ENCODE measurements at places on chromosomes 3 and 15. TPM values are rescaled to one million over a fixed set of nuclear protein-coding genes. Genes with fewer than 3 reads are reported as not detected.

The LMLN gene
- 7.3 TPM for total RNA-seq

GRCh38 chr3:66722675-66723074 lies 221.9 kb upstream of the LRIG1 start:
- peak; percentile 84 for DNase-seq

GRCh38 chr3:63328365-63328764 lies 50.3 kb downstream of the SYNPR start:
- no peak for DNase-seq

The STX19 gene
- not detected for total RNA-seq

DNA sequence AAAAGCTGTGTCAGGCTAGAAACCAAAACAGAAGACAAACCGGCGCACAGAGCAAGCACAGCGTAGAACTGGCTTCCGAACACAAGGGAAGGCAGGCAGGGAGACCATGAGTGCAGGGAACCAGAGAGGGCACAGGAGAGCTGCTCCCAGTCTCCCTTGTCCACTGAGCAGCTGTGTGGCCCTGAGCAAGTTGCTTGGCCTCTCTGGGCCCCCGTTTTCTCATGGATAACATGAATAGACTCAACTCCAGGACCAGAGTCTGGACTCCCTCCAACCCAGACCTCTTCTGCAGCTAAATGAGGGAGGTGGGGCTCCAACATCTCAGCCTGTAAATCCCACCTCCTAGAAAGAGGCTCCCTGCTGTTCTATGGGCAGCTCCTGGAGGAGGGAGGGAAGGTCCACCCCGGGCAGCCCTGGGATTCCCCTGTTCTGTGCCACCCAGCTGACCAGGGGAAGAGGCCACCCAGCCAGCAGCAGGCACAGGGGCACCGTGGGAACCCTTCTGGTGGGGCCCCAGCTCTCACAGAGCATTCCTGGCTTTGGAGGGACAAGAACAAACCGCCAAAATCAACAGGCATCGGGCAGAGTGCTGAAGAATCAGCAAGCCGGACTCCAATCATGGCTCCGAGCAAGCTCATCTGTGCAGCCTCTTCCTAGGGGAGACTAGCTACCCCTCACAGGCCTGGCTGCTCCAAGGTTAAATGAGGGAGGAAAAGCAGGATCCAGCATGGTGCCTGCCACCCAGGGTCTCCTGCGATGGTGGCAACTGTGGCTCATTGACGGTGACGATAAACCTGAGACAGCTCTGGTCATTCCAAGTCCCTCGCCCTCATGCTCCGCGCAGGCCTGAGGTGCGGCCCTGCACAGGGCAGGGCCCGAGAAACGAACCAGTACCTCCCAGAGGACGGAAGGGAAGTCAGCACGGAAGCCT lies 15.1 kb downstream of the XXYLT1 start:
- DNase-seq, result peak; percentile 73

- DNase-seq, result no peak
These were observed 86.5 kb downstream of the PRICKLE2 start for GRCh38 chr3:64138656-64139375.

DNA sequence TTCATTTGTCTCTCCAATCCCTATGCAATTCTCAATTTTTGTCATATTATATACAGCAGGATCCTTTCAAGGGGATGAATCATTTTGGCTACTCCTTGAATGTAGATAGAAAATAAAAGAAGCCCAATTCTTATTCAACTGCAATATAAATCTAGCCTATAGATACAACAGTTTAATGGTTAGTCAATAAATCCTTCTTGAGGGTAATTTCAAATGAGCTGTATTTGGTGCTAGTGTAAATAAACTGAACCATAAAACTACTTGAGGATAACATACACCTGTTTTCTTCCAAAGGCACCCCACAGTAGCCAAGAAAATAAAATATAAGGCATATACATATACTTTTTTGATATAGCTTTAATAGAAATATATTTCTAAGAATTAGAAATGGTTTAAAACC lies 830.3 kb downstream of the ROBO1 start:
- DNase-seq, result no peak

The TRPM1 gene
- total RNA-seq, result not detected

GRCh38 chr15:70799667-70800450 lies 36.5 kb upstream of the UACA start:
- no peak for DNase-seq

The TMEM212 gene
- total RNA-seq, result not detected

GRCh38 chr3:30875505-30875904 lies 19.0 kb downstream of the GADL1 start:
- no peak for DNase-seq

The CNOT10 gene
- total RNA-seq, result 20.0 TPM

GRCh38 chr15:55687792-55688191 lies 55.2 kb downstream of the PRTG start:
- DNase-seq, result no peak
